NCI-H1694 (cell line): ENCODE measurements at places on chromosomes 1 and 21.

- no peak for DNase-seq
These were observed 9.3 kb downstream of the SLC26A9 start for GRCh38 chr1:205933671-205934618.

DNA sequence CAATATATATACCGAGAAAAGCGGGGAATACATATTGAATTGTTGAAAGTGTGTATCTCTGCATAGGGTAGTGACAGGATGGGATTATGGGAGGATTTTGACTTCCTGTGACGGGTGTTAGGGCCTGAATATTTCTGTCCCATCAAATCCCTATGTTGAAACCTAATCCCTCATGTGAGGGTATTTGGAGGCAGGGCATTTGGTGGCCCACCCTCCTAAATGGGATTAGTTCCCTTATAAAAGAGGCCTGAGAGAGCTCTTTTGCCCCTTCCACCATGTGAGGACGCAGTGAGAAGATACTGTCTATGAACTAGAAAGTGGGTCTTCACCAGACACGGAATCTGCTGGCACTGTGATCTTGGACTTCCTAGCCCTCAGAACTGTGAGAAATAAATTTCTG is 137.3 kb downstream of the ZSCAN20 start:
- DNase-seq, result no peak

- DNase-seq, result no peak
These were observed 51.2 kb upstream of the CCDC190 start for GRCh38 chr1:162912061-162912667.

- no peak for DNase-seq
These were observed 344.6 kb upstream of the AJAP1 start for GRCh38 chr1:4309676-4310320.

DNA sequence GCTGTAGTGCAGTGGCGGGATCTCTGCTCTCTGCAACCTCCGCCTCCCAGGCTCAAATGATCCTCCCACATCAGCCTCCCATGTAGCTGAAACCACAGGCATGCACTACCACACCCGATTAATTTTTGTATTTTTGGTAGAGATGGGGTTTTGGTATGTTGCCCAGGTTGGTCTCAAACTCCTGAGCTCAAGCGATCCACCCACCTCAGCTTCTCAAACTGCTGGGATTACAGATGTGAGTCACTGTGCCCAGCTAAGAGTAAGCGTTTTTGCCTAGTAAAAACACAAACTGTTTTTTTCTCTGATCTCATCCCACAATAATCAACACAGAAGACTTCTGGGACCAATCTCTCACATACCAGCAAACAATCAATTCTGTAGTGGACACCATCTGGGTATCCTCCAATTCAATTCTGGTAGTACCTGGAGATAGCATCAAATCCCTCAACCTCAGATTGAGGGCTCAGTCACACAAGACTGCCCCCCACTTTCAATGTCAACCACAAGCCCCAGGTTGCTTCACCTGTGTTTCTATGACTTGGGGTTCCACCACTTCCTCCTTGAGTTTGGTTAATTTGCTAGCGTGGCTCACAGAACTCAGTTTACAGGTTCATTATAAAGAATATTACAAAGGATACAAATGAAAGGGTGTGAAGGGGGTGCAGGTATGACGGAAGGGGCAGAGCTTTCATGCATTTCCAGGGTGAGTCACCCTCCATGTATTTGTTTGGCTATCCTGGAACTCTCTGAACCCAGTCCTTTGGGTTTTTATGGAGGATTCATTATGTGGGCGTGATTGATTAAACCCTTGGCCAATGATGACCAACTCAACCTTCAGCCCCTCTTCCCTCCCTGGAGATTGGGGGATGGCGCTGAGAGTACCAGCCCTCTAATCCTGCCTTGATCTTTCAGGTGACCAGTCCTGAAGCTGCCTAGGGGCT is 40.0 kb upstream of the RHOU start:
- no peak for DNase-seq

- no peak for DNase-seq
These were observed 115.1 kb downstream of the SPATA6 start for GRCh38 chr1:48356901-48357300.

- no peak for DNase-seq
These were observed 13.6 kb downstream of the PCNX2 start for GRCh38 chr1:233281711-233282581.

DNA sequence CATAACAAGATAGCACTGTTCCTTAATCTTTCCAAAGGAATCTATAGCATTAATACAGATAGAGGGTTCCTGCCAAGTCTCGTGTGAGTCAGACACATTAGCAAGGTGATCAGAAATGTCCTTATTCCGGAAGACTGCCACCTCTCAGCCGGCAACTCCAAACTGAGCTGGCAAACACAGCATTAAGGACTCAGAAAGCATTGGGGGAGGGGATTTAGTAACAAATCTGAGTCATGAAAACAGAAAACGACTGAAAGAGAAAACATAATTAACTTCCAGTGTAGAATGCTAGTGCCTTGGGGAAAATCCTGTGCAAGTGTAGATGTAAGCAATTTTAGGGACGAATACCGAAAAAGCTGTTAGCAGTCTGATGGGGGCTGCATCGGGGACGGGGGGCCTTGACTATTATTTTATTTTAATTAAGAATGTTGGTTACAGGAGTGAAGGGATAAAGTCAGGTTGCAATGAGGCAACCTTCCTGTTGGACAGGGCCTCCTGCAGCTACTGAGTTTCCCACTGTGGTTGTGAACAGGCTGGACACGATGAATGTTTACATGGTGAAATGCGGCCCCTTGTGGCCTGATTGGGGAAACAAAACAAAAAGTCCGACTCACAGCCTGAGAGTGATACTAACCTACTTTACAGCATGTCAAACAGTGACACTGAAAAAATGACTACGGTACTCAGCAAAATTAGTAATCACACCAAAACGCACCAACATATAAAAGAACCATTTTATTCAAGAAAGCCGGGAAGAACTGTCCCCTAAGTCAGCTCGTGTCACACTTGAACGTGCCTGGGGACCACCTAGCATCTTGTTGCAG is 20.7 kb downstream of the MIS18A start:
- peak; percentile 90 for DNase-seq

DNA sequence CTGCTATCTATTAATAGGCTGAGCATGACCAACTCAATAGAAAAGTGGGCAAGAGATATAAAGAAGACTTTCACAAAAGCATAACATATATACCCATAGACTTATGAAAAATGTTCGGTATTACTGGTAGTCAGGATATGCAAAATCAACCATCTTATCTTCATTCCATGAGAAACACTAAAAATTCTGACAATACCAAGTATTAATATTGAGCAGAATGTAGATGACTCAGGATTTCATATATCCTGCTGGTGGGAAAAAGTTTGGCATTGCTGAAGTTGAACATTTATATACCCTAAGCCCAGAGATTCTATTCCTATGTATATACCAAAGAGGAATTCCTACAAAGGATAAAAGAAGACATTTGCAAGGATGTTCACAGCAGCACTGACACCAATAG is 138.3 kb downstream of the CLEC20A start:
- DNase-seq, result no peak
